ENCODE measurements at places on chromosomes 5 and 9.

DNA sequence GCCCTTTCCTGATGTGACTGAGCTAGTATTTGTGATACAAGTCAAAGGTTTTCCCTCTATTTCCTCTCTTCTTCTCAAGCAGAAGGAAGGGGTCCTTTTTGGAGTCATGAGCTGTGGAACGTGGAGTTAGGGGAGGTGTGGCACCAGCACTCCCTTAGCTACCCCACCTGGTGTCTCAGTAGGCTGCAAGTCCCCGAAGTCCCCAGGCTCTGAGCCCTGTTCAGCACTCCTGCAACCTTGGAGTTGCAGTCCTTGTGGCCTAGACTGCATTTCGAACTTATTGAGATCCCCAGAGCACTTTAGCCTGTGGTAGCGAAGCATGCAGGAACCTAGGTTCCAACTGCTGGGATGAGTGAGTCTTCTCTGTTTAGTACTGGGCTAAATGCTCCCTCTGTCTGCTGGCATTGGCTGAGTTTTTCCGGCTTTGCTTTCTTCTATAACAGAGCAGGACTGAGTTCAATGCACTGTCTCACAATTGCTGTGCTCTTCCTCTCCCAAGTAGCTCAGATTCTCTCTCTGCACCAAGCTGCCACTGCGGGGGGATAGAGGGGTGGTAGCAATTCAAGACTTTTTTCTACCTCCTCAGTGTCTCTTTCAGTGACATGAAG lies 600.7 kb upstream of the CDH9 start:
- DNase-seq, result no peak

GRCh38 chr9:128051932-128052709 lies 15.0 kb downstream of the NAIF1 start:
- no peak for DNase-seq

GRCh38 chr9:129889122-129889940 lies 54.1 kb downstream of the USP20 start:
- DNase-seq, result no peak

DNA sequence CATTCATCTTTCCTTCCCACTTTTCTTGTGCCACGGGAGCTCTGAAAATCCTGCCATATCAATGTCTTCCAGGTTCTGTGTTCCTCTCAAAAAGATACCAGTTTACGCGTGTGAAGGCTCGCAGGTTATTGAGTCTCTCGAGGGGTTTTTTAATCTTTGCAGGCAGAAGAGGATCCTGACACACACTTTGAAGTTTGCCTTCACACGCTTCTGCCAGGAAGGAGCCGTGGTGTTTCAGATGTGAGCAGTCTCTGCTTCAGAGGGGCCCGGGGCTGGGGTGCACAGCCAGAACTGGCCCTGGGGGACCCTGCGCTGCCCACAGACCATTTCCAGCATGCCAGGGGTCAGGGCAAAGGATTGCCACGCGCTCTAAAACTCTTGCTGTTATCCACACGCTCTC lies 167.2 kb downstream of the TTLL11 start:
- DNase-seq, result no peak

DNA sequence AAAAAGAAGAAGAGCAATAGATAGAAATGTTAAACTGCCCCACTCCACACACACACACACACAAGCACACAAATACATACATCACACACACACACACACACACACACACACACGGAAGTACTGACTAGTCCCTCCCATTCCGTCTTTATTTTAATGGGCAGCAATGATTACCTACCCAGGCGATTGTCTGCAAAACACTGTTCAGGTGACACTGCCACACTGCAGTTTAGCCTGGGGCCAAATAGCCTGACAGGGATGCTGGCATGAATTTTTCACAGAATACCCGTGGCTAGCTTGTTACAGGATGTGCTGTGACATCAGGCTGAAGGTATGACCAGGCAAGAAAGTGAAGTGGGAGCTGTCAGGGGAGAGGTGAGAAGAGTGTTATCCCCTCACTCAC lies 86.9 kb downstream of the FRMD3 start:
- no peak for DNase-seq

Measured in gastrocnemius medialis (tissue), 4 donors.